ENCODE measurements at places on chromosomes 11 and 22. TPM values are rescaled to one million over a fixed set of nuclear protein-coding genes. Genes with fewer than 3 reads are reported as not detected.

LUZP2 gene
- total RNA-seq = 12.3 TPM

DNA sequence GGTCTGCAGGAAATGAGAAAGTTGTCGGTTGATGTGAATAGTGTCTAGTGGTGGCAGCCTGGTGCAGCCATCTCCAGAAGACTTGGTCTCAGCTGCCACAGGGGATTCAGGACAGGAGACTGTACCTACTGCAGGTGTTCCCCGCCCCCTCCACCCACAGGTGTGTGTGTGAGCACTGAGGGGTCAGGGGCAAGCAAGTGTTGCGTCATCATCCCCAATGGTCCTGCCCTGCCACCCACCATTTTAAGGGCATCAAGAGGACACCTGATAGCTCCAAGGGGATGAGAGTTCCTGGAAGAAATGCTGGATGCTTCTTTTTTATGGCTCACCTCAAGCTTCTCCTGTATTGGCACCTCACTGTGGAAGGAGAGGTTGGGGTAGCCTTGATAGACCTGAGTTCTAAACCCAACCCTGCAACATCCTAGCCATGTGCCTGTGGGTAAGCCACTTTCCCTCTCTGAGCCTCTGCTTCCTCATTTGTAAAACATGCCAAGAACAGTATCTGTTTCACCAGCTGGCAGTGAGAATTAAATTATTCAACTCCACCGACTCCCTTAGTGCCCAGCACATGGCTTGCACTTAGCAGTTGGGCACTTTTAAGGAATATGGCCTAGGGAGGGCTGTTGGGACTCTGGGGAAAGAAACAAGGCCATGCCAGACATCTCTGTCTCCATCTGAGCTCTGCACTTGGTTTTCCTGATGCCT lies 6.1 kb downstream of the C11orf91 start:
- H3K27ac ChIP-seq = no peak overlapping the region
- no peak overlapping the region for H3K4me3 ChIP-seq
- H3K4me1 ChIP-seq = peaks cover 65% of the 10 kb centered on the region

NFAM1 gene
- not detected for total RNA-seq

DNA sequence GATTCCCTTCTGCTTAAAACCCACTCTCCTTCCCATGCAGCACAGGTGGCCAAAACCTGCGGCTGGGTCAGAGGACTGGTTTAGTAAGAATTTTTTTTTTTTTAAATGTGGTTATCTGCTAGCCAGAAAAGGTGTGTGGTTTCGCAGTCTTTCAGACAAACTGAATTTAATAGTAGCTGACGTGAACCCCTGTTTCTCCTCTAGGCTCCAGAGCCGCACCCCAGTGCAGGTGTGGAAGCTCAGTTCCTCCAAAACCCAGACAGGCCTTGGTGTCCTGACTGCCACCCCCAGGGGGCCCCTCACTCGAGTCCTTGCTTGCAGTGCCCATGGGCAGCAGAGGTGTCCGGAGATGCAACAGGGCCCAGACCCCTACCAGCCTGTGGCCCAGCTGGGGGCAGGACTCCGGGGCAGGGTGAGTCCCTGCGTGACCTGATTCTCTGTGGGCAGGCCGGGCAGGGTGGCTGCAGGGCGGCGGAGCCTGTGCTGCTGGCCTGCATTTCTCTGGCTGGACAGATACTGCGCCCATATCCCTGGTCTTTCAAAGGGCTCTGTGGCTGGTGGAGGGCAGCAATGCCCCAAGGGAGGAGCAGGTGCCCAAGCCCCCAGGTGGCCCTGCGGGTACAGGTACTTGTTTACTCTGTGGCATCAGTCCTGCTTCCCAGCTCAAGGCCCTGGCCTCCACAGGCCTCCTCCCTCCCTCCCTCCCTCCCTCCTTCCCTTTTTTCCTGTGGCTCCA lies 15.2 kb downstream of the KCNQ1 start:
- peaks cover 2% of the 10 kb centered on the region for H3K36me3 ChIP-seq
- peaks cover 31% of the 10 kb centered on the region for H3K27me3 ChIP-seq
- no peak overlapping the region for H3K27ac ChIP-seq

DNA sequence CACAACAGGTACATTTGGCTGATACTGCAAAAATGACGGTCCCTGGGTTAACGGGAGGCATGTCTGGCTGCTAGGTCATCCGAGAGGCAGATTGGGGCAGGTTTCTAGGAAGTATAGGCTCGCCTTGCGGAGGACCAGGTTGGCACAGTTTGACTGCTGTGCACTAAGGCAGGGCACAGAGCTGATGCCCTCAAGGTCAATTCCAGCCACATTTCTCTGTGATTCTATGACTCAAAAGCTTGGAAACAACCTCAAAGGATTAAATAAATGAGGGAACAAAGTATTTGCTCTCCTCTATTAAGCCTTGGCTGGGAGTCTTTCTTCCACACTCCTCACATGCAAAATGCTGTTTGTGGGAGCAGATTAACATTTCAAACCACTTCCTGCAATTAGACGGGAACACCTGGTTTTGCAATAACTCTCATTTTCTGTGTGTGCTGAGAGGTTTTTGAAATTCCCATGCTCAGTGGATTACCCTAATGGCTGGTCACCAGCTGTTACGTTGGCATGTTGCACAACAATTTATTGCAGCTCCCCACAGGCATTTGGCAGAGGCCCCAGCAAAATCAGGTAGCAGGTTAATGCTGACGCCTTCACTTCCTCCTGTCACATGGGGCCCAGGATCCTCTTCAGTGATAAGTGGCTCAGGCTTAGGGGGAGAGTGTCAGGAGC lies 61.0 kb upstream of the PLET1 start:
- peaks cover 53% of the 10 kb centered on the region for H3K4me1 ChIP-seq
- no peak overlapping the region for H3K4me3 ChIP-seq
- no peaks in the 10 kb centered on the region for H3K27me3 ChIP-seq
- DNase-seq = no peak

P2RX6 gene
- total RNA-seq = 2.1 TPM

SSRP1 gene
- total RNA-seq = 58.8 TPM

DNA sequence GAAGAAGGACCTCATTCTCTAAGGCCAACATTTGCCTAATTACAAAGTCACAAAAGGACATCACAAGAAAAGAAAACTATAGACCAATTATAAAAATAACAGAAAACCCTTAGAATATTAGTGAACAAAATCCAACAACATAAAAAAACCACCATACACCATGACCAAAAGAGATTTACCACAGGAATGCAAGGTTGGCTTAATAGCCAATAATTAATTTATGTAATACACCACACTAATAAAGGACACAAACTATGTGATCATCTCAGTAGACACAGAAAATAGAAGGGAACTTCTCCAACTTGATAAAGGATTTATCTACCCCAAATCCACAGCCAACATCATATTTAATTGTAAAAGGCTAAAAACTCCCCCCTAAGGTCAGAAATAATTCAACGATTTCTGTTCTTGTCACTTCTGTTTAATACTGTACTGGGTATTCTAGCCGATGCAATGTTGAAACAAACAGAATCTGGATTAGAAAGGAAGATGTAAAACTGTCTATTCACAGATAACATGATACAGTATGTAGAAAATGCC lies 24.9 kb downstream of the CLTCL1 start:
- no peaks in the 10 kb centered on the region for H3K27me3 ChIP-seq
- no peak for DNase-seq
- H3K27ac ChIP-seq = no peak overlapping the region
- H3K4me3 ChIP-seq = no peak overlapping the region
